KG1 (cell line): ENCODE measurements at places on chromosomes 7 and 10.

DNA sequence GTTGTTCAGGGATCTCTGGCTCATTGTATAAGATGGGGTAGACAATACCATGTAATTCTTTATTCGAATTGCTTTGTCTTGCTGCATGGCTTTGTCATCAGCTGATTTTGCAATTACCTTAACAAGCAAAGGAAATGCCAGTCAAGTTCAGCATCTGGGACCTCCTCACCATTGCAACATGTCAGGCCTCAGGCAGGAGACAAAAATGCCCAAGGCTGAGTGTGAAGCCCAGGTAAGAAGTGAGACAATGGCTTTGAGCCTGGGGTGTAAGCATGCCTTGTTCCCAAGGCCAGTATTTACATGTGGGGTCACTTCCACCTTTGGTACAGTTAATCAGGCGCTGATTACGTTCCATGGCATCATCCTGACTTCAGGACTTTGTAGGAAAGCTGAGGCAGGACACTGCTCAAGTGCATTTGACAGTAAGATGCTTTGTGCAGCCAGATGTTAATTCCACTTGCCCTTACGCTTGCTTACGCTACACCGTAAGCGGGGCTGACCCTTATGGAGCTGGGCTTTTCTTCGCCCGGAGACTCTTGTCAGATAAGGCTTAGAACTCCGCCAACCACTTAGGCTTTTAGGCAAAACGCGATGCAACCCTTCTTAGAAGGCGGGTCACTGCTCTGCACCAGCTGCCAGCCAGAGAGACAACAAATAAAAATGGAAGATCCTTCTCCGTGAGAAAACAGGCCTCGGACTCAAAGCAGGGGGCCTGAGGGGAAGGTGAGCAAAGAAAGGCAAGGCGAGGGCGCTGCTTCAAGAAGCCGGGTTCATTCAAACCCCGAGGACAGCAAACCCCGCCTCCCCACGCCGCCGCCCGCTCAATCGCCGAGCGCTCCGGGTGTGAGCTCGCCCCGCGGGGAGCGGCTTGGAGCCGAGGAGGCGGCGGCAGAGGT, 1.3 kb upstream of the SP4 start:
- DNase-seq: no peak

- no peak for DNase-seq
Measured at GRCh38 chr10:125068406-125068805, 92.0 kb downstream of the CTBP2 start.

DNA sequence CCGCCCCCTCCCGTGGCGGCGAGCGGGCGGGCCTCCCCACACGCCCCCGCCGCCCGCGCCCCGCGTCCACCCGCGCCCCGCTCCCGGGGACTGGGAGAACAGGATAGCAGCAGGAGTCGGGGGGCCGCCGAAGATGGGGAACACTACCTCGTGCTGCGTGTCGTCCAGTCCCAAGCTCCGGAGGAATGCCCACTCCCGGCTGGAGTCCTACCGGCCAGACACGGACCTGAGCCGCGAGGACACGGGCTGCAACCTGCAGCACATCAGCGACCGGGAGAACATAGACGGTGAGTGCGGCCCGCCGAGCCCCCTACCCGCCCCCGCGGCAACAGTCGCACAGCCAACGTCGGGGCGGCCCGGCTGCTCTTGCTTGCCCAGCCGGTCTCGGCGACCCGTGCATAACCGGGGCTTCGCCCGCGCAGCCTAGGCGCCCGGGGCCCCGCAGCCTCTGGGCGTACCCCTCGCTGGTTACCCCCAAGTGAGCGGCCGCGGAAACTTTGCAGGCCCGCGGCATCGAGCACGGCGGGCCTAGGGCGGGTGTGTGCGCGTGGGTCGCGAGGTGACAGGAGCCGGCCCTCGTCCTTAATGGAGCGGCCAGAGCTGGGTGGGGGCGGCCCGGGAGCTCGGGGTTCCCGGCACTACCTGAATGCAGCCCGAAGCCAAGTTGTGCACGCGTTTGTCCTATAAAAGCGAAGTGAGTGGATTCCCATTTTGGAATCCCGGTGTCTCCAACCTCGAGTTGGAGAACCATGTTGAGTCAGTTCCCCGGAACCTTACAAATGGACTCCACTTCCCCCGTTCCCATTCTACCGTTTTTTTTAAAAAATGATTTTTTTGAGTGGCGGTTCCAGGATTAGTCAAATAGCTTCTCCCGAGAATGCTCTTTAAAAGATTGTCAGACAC, 863 bp downstream of the CCNY start:
- DNase-seq: no peak

- no peak for DNase-seq
Measured at GRCh38 chr10:93505075-93505474, 8.7 kb downstream of the CEP55 start.

- DNase-seq: no peak
Measured at GRCh38 chr7:155053002-155053401, 17.1 kb upstream of the HTR5A start.
